Urinary bladder (tissue), 4 donors: ENCODE measurements at places on chromosomes 11 and 22. TPM values are rescaled to one million over a fixed set of nuclear protein-coding genes. Genes with fewer than 3 reads are reported as not detected.
A peak's percentile ranks its signal among the peaks of the same experiment; 100 is the strongest.

DNA sequence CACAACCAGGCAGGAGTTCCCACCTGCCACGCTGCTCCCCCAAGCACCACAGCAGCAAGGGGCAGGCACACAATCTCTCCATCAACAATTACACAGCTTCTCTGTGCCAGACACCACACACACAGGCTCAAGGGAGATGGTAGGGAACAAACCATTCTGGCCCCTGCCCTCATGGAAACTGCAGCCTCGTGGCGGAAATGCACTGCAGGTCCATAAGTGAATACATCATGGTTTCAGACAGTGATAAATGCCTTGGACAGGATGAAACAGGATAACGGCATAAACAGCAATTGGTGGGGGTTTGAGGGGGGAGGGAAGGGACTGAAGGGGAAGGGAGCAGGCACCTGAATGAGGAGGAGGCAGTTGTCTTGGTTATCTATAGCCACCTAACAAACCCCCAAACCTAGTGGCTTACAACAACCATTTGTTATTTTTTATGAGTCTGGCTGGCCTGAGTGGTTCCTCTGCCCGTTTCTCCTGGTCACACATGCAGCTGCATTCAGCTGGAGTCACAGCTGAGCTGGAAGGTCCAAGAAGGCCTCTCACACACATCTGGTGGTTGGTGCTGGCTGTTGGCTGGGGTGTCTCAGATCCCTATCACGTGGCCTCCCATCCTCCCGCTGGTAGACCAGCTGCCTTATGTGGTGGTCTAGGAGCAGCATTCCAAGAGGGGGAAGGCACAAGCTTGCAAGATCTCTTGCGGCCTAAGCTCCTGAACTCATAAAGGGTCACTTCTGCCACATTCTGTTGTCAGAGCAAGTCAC lies 15.0 kb upstream of the YWHAH start:
- peak; percentile 50 for DNase-seq

GRCh38 chr11:35836205-35836604 lies 107.7 kb upstream of the LDLRAD3 start:
- DNase-seq: no peak

The CRYBB3 gene
- not detected for polyA plus RNA-seq

GRCh38 chr11:112784323-112785073 lies 176.7 kb upstream of the NCAM1 start:
- DNase-seq: no peak

- no peak for DNase-seq
Measured at GRCh38 chr11:1742371-1742770, 8.0 kb downstream of the IFITM10 start.

The CST6 gene
- 0.37 TPM for polyA plus RNA-seq

DNA sequence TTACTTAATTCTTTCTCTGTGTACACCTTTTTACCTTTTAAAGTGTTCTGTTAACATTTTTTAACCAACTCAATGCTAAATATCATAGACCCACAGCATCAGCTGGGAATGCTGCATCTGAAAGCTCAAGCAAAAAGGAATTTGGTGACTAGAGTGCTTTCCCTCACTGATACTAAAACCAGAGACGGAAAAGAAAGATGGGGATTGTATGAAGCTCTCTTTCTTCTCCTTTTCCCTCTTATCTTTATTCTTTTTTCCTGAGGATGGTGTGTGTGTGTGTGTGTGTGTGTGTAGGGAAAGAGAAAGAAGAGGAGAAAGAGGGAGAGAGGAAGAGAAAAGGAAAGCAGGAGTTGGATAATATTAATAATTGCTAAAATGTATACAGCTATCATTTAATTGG lies 4.1 kb upstream of the SIK2 start:
- no peak for DNase-seq

The SCT gene
- polyA plus RNA-seq: not detected

DNA sequence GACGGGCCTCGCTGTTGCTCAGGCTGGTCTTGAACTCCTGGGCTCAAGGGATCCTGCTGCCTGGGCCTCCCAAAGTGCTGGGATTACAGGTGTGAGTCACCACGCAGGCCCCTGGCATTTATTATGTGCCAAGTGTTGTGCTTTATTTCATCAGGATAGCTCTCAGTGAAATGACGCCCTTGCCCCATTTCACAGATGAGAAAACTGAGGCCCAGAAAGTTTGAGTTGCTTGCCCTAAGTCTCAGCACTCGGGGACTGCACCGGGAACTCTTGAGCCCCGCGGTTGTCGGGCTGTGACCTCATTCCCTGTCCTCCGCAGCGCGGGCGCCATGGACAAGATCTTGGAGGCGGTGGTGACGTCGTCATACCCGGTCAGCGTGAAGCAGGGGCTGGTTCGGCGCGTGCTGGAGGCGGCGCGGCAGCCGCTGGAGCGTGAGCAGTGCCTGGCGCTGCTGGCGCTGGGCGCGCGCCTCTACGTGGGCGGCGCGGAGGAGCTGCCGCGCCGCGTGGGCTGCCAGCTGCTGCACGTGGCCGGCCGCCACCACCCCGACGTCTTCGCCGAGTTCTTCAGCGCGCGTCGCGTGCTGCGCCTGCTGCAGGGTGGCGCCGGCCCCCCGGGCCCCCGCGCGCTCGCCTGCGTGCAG lies 7.3 kb downstream of the USP35 start:
- DNase-seq: no peak

DNA sequence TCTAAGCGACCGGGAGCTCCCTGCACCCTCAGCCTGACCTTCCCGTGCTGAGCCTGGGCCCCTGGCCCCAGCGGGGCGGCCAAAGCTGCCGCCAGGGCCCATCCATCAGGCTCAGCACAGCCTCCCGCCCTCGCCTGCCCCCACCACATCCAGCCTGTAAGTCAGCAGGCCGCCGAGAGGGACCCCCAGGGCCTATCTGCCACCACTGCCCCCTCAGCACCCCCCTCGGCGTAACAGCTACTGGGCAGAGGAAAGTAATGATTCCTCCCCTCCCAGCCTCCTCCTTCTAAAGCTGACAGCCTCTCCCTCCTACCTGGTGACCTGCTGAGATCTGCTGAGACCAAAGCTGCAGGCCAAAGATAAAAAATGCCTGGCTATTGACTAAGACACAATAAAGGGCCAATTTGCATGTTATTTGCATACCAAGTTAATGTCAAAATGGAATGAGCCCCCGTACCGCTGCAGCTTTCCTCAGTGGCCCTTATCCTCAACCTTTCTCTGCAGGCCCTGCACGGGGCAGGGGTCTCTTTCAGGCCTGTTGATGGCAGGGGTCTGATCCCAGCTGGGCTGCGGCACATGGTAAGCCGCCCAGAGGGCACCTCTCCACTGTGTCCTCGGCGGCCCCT lies 51.6 kb downstream of the RPUSD4 start:
- no peak for DNase-seq

GRCh38 chr11:119759324-119759723 lies 30.3 kb upstream of the NECTIN1 start:
- DNase-seq: no peak

- no peak for DNase-seq
Measured at GRCh38 chr22:37163575-37164504, 14.1 kb upstream of the IL2RB start.

The FIBP gene
- 64.0 TPM for polyA plus RNA-seq

The PSMD13 gene
- polyA plus RNA-seq: 102 TPM

The BACE1-AS gene
- 6.0 TPM for polyA plus RNA-seq

DNA sequence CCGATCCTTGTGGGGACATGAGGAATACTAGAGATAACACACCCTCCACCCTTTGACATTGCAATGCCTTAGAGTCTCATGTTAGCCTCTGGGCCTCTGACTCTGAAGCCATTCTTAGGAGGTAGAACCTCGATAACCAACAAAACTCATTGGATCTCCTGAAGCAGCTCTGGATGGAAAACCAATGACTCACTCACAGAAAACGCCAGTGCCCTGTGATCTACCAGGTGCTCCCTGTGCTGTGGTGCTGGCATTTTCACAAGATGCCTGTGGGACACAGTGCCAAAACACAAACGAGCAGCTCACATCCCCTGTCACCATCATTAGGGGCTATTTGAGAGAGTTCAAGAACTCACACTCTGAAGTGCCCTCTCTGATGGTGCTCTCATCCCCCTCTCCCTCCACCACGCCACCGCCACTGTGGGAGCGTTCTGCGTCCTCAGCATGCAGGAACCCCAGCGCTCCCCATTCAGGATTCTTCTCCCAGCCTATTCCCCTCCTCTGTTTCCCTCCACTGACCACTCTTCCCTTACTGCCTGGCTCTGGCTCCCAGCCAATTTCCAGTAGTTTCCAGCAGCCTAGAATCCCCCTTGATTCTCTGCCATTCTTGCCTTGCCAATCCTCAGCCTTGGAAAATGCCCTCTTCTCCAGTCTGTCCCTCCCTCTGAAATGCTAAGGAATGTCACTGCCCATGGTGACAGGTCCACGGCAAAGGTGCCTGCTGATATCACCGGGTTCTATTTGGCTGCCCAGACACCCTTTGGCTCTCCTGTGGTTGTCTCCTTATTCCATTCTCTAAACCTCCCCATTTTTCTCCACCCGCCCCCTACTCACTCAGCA lies 4.7 kb upstream of the POLD4 start:
- no peak for DNase-seq

The USH1C gene
- polyA plus RNA-seq: 0.10 TPM

DNA sequence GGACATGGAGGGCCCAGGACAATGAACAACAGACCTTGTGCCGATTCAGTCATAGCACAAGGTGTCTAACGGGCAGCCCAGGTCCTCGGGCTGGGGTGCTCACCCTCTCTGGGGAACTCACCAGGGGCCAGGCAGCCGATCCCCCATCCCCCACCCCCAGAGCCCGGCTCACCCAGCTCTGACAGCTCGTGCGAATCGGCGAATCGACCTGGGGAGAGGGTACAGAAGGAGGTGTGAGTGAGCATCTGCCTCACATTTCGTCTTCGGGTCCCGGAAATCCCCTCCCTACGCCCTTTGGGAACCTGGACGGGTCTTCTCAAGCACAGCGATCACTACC lies 423 bp downstream of the PEX16 start:
- no peak for DNase-seq

- DNase-seq: peak; percentile 51
Measured at GRCh38 chr11:116879800-116880625, 42.6 kb upstream of the APOA1 start.

The MIAT gene
- 0.29 TPM for polyA plus RNA-seq

The GRK3 gene
- polyA plus RNA-seq: 2.7 TPM

GRCh38 chr11:30059172-30059815 lies 42.5 kb upstream of the KCNA4 start:
- DNase-seq: no peak

- DNase-seq: no peak
Measured at GRCh38 chr22:34829485-34829884, 236.5 kb upstream of the ISX start.

GRCh38 chr11:79794057-79794456 lies 353.2 kb upstream of the TENM4 start:
- DNase-seq: no peak

DNA sequence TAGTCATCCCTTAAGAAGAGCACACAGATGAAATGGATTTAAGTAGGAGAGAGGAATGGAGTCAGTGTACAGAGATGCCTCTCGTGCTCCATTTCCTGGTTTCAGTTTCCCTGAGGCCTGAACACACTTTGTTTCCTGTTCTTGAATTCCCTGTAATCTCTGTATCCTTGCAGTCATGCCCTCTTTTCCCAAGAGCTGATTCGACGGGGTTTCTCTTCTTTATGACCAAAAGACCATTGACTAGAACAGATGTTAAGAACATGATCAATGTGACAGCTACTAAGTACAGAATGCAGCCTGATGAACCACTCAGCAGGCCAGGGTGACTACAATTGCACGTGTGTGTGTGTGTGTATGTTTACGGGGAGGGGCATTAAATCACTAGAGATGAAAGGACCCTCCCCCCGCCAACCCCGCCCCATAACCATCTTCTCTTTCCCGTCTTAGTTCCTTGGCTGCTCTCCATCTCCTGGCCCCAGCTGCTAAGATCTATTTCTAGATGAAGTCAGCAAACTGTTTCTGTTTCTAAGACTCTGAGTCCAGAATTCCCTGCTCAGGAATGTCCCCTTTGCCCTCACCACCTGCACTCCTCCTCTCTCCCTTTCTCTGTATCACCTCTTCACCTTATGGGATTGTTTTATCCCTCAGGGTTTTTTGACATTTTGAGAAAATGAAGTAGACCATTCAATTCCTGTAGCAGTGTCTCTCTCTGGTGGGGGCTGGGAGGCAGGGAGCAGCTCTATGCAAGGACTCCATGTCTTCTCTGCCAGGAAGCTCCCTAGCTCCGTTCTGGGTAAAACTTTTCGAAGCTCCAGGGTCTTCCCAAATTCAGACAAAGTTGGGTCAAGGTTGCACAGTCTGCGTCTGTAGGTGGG lies 26.0 kb downstream of the SLC22A6 start:
- peak; percentile 48 for DNase-seq

The SCN4B gene
- polyA plus RNA-seq: 5.5 TPM

- DNase-seq: no peak
Measured at GRCh38 chr22:36636916-36637315, 66.6 kb downstream of the CACNG2 start.

DNA sequence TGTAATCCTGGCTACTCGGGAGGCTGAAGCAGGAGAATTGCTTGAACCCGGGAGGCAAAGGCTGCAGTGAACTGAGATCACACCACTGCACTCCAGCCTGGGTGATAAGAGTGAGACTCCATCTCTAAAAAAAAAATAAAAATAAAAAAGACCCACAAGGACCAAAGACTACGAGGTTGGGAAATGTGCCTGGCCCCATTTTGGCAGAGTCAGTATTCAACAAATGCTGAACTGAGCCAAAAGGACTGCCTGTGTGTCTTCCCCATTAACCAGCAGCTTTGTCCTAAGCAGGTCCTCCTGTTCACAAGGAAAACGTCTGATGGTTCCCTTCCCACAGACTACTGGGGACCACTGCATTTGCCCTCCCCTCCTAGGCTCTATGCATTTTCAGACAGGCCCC lies 27.6 kb downstream of the ADORA2A start:
- DNase-seq: no peak

The OR5M11 gene
- not detected for polyA plus RNA-seq

The SYT8 gene
- 35.6 TPM for polyA plus RNA-seq
